ENCODE measurements at places on chromosomes 3 and 15. TPM values are rescaled to one million over a fixed set of nuclear protein-coding genes. Genes with fewer than 3 reads are reported as not detected.

GRCh38 chr3:30457726-30458125, 148.7 kb upstream of the TGFBR2 start:
- DNase-seq: no peak

GRCh38 chr15:41465822-41466421, 27.8 kb upstream of the ITPKA start:
- peak; percentile 29 for DNase-seq

Gene CPEB1
- 0.41 TPM for polyA plus RNA-seq

- peak; percentile 94 for DNase-seq
Observed at GRCh38 chr15:75620841-75621391, 4.6 kb downstream of the SNUPN start.

GRCh38 chr3:111971533-111972130, 7.2 kb upstream of the ABHD10 start:
- no peak for DNase-seq

DNA sequence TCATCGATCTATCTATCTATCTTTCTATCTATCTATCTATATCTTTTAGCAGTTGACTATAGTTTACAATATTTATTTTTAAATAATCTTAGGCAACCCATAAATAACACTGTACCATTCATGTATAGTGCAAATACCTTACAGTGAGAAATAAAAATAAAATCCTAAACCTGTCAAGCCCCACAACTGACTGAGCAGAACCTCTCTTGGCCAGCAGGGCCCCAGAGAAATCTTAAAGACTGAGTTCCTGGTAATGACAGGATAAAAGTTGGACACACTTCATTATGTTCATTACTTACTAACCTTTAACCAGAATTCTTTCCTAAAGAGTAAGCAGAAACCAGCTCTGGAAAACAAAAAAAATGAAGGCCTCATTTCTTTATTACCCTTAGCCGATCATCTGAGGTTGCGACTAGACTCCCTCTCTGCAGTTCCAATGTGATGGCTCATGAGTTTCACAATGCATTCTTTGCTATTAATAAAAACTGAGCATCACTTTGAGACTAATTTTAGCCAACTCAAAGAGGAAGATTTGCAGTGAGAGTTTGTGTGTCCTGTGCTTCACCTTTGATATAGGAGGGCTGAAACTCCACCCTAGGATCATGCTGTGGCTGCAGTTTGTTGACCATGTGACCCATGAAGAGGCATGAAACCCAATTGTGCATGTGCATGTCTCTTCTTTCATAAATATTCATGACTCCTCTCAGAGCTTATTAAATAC, 1072.0 kb downstream of the NSUN3 start:
- DNase-seq: no peak

Gene TMC3
- 0.08 TPM for polyA plus RNA-seq

- no peak for DNase-seq
Observed at GRCh38 chr3:197356275-197356674, 57.9 kb upstream of the DLG1 start.

- DNase-seq: no peak
Observed at GRCh38 chr3:21672303-21672702, 78.7 kb downstream of the ZNF385D start.

- DNase-seq: peak; percentile 59
Observed at GRCh38 chr3:90145094-90145860, 1037.9 kb downstream of the EPHA3 start.

DNA sequence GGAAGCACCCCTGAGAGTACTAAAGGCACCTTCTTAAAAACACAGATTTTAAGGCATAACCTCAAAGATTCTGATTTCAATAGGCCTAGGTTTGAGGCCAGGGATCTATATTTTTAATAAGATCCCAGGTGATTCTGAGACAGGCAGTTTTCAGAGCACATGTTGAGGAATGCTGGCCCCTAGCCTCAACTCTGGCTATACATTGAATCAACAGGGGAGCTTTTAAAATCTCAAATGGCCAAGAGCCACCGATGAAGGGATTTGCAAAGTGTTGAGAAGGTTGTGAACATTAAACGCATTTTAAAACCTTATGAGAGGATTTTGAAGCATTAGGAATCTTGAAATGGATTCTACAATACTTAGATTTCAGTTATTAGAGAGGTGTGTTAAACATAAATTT, 268.8 kb upstream of the ARHGEF26 start:
- no peak for DNase-seq

Gene SEMA3B
- polyA plus RNA-seq: 43.9 TPM

Gene A4GNT
- not detected for polyA plus RNA-seq

GRCh38 chr3:146470425-146470990, 1.1 kb upstream of the PLSCR2 start:
- DNase-seq: no peak

DNA sequence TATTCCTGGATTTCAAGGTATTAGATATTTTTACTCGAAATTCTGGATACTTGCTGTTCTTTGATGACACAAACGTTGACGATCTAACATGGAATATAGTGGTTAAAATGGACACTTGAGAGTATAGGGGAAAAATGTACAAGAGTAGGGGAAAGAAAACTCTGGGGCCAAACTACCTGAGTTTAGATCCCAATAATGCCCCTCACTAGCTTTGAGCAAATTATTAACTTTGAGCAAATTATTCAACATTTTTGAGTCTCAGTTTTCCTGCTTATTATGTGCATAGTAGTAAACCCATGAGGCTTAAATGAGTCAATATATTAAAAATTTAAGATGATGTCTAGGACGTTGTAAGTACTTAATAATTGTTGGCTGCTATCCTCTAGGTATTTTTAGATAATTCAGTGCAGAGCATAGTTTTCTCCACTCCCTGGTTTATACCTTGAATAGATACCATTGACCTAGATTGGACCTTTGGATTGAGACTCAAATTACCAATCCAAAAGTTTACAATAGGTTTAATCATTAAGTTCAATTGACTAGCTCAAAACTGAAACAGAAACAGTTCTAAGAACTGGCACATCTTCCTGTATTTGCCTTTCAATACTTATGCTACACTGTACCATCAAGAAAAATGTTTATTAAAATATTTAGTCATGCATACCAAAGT, 4.5 kb downstream of the ADGRG7 start:
- no peak for DNase-seq

DNA sequence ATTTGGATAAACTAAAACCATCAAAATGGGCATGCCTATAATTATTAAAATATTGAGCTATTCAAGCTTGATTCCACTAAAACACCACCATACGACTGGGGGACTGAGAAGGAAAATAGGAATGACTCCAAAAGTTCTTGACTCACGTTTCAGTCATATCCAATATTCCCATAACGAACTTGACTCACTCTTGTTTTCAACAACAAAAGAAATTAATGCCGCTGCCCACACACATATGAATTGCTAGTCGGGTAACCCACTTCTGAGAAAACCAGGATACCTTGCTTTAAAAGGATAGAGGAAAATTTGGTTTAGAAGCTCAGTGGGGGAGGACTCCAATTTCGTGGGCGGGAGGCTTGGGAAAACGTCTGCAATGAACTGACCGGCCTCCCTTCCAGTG, 5.2 kb downstream of the HTR3C start:
- DNase-seq: no peak

- DNase-seq: no peak
Observed at GRCh38 chr15:58525991-58526421, 94.2 kb downstream of the LIPC start.

Gene PAQR5
- polyA plus RNA-seq: 0.72 TPM
